Adrenal gland (tissue), 19 donors: ENCODE measurements at places on chromosomes 12 and 14. TPM values are rescaled to one million over a fixed set of nuclear protein-coding genes. Genes with fewer than 3 reads are reported as not detected.

- DNase-seq: no peak
Observed at GRCh38 chr12:113476176-113476986, 4.7 kb upstream of the LHX5 start.

DNA sequence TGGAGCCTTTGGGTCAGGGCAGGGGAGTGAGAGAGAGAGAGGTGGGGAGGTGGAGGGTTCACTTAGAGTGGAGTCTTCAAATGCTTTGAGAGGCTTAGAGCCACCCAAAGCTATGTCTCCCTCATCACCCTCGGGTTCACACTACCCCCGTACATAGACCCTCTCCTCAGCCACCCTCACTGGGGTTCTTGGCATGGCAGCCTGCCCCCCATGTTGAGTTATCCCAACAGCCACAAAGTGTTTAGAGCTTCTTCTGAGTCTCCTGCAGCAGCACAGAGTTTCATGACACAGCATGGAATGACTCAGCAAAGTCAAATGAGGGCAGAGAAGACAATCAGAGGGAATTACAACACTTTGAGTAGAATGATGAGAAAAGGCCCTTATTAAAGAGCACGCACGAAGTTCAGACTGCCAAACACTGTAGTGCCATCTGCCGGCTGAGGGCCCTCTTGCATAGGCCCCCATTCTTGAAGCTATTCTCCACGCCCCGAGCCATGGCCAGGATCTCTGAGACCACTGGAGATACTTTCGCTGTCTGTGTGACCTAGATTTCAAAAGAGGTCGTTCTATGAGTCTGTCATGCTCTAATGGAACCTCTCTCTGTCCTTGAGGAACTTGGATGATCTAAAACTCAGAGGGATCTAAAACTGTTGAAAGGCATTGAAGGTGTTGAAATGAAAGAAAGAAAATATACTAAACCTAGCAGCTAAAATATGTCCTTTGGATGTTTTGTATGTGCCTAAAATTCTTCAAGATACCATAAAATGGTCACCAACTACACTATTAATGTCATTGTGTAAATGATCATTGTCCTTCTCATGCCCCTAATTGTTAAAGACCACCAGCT is 221.9 kb downstream of the PELI2 start:
- DNase-seq: peak; percentile 91

DNA sequence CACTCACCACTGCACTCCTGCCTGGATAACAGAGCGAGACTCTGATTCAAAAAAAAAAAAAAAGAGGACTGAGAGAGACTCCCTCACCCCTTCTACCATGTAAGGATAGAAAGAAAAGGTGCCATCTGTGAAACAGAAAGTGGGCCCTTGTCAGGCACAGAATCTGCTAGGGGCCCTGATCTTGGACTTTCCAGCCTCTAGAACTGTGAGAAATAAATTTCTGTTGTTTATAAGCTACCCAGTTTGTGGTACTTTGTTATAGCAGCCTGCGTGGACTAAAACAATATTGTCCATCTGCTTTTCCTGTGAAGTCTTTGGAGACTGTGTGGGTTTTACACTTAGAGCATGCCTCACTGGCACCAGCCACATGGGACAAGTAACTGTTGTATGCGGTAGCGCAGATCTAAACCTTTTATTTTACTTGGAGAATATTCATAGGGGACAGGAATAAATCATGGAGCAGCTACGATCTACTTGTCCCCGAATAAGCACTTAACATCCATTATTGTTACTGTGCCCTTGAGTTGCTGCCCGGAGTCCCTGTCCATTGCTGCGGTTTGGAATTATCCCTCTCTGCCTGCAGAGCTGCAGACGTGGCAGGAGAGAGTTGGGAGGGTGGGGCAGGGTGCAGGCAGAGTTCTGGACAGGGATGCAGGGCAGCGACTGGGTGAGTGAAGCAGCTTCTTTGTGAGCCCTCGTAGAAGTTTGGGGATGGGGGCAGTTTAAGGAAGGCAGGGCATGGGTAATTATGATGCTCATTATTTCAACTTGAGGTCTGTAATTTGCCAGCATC is 52.4 kb upstream of the STON2 start:
- no peak for DNase-seq

DNA sequence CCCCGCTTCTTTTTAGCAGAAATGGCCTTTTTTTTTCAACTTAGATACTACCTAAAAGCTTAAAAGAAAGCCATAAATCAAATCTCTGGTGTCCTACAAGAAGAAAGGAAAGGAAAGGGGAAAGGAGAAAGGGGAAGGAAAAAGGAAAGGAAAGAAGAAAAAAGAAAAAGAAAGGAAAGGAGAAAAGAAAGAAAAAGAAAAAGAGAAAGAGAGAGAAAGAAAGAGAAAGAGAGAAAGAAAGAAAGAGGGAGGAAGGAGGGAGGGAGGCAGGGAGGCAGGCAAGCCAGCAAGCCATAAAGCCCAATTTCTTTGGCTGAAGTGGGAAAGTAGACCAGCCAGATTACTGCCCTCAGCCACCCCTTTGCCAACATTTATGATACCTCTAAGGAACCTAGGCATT is 32.5 kb upstream of the SLC6A13 start:
- no peak for DNase-seq

GRCh38 chr12:7806863-7807487 is 17.8 kb downstream of the NANOG start:
- peak; percentile 82 for DNase-seq

PPP1R36 gene
- 0.67 TPM for polyA plus RNA-seq

FOXA1 gene
- polyA plus RNA-seq: 0.08 TPM

GNB3 gene
- 1.0 TPM for polyA plus RNA-seq

TAS2R8 gene
- polyA plus RNA-seq: not detected

ANO2 gene
- 0.88 TPM for polyA plus RNA-seq
